Dermis blood vessel endothelial cell (primary cell): ENCODE measurements at places on chromosomes 12 and 14. TPM values are rescaled to one million over a fixed set of nuclear protein-coding genes. Genes with fewer than 3 reads are reported as not detected.

DNA sequence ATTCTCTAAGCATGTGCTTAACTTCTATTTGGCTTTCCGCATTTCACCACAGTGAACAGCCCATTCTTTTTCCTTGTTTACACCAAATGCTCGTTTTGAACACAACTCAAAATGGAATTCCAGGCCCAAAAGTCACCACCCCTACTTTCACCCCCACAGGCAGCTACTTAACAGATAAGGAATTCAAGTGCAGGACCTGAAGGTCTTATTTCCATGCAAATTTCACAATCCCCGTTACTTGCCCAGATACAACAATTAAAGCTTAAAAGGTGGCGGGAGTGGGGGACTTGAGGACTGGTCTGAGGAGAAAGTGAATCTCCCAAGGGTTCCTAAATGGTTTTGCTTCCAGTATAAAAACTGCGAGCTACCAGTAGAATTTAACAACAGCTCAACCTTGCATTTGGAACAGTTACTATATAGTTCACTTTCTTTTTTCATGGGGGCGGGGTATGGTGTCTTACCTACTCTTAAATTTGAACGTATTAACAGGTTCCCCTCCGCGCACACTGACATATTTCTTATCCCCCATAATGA lies 3.7 kb downstream of the USP44 start:
- DNase-seq, result peak; percentile 2

GRCh38 chr12:103955811-103956508 lies 9.7 kb upstream of the TDG start:
- peak; percentile 13 for DNase-seq

- DNase-seq, result peak; percentile 2
These were observed 247.4 kb downstream of the GALC start for GRCh38 chr14:87745507-87746118.

OR6C68 gene
- total RNA-seq, result not detected in 2 replicates

DNA sequence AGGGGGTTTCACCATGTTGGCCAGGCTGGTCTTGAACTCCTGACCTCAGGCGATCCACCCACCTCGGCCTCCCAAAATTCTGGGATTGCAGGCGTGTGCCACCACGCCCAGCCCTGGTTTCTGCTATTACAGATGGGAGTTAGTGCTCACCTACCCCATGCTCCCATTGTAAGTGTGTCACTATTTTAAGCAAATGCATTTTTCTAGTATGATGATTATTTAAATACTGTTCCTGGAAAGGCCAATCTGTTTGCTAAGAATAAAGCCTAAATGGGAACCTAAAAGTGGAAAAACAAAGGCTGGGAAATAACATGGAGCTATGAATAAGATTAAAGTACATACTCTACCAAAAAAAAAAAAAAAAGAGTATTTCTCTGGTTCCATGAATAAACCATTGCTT lies 45.0 kb upstream of the PLEKHG7 start:
- no peak for DNase-seq

DNA sequence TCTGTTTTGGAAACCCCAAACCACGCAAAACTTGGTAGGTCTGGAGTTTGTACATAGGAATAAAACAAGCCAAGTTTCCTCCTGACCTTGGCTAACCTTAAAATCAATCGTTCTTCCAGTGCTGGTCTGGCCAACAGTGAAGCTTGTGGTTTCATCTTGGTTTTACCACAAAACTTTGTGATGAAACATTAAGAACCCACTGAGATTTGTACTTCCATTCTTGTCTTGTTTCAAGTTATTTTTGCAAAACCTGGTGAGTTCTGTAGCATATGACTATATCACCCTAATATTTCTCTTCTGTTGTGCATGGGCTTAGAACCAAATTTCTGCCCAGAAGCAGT lies 26.4 kb downstream of the SIX1 start:
- no peak for DNase-seq

- DNase-seq, result no peak
These were observed 20.0 kb upstream of the SLC16A7 start for GRCh38 chr12:59575826-59576225.

- DNase-seq, result no peak
These were observed 163.9 kb downstream of the RBM19 start for GRCh38 chr12:113802000-113802749.

BCAT1 gene
- 103 and 166 TPM in 2 replicates for total RNA-seq

- DNase-seq, result no peak
These were observed 230.5 kb upstream of the EGLN3 start for GRCh38 chr14:34181338-34181737.

DNA sequence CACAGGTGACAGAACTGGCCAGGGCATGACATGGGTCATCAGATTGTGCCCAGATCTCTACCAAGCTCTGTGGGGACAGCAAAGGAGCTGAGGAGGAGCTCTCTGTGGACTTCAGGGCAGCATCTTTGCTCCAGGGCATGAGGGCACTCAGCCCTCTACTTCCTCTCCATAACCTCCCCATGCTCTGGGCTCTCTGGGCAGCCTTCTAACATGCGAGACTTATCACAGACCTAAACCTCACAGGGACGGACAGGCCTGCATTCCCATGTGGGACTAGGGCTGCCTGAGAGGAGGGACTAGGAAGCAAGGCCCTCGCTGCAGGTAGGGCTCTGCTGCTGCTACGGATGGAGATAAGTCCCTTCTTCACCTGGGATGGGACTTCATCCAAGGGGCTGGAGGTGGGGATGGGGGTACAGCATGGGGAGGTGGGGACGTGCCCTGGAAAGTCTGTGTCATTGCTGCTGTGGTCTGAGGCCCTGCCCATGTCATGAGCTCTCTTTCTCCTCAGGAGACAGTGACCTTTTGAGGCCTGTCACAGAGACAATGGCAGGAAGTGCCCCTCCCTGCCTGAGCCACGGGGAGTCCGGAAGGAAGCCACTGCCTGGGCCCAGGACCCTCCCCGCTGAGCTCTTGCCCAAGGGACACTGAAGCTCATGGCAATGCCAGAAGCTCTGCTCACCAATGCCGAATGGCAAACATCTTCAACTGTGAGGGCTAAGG lies 44.1 kb downstream of the PITPNM2 start:
- DNase-seq, result peak; percentile 44

SYCP3 gene
- 0.05 TPM in 1 of 2 replicates, not detected in the other for total RNA-seq

DNA sequence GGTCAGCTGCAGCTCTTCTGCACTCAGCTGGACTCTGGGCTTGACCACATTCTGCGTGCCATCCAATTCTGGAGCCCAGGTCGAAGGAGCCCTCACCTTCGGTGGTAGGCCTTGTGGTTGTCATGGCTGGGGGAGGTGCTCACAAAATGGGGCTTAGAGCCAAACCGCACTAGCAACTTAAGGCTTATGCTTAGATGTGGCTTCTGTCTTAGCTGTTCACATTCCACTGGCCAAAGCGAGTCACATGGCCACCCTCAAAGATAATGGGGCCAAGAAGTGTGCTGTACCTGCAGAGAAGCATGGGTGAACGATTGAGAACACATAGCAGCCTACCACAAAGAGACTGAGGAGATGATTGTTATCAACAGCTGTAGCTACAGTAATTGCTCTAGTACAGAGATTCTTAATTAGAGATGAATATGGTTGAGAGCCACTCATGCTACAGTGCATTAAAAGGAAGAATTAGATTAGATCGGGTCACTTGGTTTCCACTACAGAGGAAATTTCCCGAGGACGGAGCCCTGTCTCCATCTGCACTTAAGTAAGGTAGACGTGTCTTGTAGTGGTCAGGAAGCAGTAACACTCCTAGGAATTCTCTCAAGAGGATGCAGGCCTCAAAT lies 334.6 kb upstream of the FKBP4 start:
- DNase-seq, result no peak

AICDA gene
- not detected in 2 replicates for total RNA-seq

DNA sequence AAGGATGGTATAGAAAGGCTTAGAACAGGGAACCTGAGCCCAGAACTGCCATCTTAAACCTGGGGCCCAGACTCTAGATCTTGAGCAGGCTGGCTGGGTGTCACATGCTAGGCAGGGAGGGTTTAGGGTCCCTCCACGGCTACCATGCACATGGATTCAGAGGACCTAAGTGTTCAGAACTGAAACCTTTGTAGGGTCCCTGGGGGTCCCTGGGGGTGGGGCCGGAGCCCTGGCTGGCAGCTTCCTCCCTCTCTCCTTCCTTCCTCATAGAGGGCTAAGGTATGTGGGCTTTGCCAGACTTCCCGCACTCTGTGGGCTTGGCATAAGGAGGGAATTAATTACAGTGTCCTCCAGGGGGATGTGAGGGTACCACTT lies 4.6 kb upstream of the ZNF385A start:
- DNase-seq, result no peak

- no peak for DNase-seq
These were observed 447.7 kb downstream of the RERGL start for GRCh38 chr12:17642340-17642650.

ACSM4 gene
- total RNA-seq, result not detected in 2 replicates

GRCh38 chr12:131591136-131591535 lies 119.8 kb upstream of the SFSWAP start:
- no peak for DNase-seq

ADAM20 gene
- 0.37 and 1.5 TPM in 2 replicates for total RNA-seq

DNA sequence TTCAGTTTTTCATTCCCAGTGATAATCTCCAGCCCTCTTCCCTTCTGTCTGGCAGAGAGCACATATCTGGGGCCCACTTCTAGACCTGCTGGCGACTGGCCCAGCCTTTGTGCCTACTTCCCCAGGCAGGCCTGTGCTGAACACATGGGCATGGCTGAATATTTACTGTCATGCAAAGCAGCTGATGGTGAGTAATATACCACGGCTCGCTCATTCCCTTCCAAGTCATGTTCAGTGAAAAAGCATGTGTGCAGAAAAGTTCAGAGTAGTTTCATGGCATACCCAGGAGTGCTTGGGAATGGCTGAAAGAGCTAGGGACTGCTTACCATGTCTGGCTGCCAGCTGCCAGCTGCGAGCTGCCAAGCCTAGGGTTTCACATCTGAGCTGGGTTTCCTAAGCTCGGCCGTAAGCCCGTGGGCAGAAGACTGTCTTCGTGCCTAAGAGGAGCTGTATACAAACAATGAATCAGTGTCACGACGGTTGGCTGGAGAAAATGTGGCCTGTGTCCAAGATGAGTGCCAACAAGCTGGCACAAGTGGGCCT lies 179.9 kb upstream of the PELI2 start:
- no peak for DNase-seq

- peak; percentile 44 for DNase-seq
These were observed 1.8 kb downstream of the GLI1 start for GRCh38 chr12:57461276-57461916.

- no peak for DNase-seq
These were observed 8.2 kb downstream of the TAS2R19 start for GRCh38 chr12:11014234-11014633.

TMEM263 gene
- 46.8 and 48.1 TPM in 2 replicates for total RNA-seq

CLEC4C gene
- total RNA-seq, result not detected in 2 replicates

SPX gene
- 0.05 and 0.51 TPM in 2 replicates for total RNA-seq

ACOT6 gene
- not detected in 2 replicates for total RNA-seq

A2ML1 gene
- 0.28 TPM in 1 of 2 replicates, not detected in the other for total RNA-seq

GRCh38 chr12:25883026-25883916 lies 75.2 kb upstream of the RASSF8 start:
- DNase-seq, result no peak

DNA sequence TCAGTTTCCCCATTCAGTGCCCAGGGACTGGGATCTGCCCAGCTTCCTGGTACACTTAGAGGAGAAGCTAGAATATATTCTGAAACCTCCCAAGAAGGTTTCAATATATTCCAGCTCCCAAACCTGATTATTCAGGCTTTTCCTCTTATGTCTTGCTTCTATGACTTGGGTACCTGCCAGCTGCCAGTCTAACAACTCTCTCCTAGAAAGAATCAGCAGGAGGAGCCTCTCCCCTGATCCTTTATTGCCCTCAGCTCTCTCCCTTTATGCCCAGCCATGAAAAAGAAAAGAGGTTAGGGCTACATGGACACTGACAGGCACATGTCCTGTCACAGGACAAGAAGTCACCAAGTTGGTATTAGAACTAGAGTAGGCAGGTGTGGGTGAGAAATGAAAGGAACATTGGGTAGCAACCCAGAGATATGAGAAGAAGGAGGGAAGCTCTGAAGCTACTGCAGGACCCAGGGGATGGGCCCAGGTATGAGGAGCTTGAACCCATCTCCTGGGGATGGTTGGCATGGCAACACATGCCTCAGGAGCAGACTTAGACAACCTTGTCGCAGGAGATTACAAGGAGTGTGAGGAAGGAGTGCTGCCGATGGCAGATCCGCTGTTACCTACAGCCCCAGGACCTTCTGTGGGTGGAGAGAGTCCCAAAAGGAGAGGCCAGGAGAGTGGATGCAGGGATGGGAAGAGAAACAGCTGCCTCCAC lies 2.0 kb upstream of the CACNB3 start:
- DNase-seq, result peak; percentile 22

MGST1 gene
- 13.6 and 32.9 TPM in 2 replicates for total RNA-seq

DTX3 gene
- 1.9 and 2.4 TPM in 2 replicates for total RNA-seq

NEUROD4 gene
- not detected in 2 replicates for total RNA-seq

DNA sequence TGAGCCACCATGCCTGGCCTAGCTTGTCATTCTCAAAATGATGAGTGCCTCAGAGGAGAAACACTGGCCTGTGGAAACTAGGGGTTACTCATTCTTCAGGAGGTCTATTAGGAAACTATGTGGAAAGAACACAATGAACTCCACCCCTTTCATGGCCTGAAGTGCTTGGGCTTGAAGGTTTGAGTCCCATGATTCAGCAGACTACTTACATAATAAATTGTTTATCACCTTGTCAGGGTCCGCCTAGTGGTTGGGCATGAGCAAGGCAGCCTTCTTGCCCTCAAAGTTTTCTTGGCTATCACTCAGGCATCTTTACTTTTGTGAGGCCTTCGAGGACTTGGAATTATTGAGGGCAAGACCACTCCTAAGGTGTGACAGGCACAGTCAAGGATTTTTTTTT lies 251.2 kb downstream of the ACSS3 start:
- peak; percentile 1 for DNase-seq

- no peak for DNase-seq
These were observed 64.5 kb downstream of the KCNA1 start for GRCh38 chr12:4974217-4974616.
